ENCODE measurements at places on chromosomes 1 and 21.

DNA sequence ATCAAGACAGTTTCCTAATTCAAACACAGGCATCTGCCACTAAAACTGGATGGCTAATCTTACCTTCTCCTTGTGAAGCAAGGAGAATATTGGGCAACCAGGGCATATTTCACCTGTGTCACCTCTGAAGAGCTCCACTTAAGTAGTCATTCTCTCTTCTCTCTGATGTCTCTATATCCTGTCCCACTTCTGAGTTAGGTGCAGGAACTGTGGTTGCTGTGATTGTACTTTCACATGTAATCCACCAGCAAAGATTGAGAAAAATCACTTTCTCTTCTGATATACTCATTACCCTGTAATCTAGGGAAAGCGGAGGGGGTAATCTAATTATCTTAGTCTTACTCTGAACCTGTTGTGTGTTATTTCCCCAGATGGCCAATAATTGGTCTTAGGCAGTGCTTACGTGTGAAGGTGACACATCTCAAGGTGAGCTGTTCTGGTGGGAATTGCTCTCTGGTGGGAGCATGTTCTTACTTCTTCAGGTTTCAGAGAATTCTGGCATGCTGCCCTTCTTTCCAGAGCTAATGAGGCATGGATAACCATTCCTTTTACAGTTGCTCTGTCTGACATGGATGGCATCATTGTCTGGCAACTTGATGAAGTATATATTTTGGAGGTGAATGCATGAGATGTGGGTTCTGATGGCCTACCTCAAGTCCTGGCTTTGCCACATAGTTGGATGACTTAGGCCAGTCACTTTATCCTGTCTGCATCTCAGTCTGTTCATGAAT is 12.0 kb downstream of the XCL2 start:
- DNase-seq, result no peak

- no peak for DNase-seq
Measured at GRCh38 chr1:217244971-217245370, 385.9 kb downstream of the GPATCH2 start.

DNA sequence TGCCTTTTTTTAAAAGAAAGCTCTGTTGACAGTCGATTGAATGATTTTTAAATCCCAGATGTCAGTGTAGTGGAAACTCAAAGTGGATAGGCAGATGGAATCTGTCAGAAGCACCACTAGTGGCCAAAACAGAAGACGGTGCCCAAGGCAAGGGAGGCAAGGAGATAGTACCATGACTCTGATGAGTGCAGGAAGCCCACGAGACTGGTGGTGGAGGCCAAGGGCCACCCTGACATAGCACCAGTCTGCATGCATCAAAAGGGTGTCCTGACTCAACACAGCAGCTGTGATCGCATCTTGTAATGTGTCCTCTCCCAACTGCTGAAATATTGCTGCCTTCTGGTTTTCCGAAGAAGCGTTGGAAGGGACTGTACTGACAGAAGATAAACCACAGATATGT is 124.1 kb upstream of the PAPPA2 start:
- no peak for DNase-seq

DNA sequence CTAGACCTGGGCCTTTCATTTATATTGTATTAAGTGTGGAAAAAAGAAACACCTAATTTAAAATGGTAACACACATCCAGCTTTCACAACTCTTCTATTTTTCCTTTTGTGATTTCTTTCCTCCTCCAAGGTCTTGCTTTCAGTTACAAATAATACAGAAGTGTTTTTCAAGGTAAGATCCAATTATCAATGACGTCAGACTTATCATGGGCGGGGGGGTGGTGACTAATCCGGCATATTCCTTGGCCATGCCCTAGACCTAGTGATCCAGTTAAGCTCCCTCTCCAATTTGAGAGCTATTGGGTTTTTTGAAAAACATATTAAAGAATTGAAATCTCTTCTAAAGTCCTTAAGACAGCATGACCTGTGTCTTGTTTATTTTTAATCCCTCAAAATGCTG is 669.9 kb upstream of the NR5A2 start:
- DNase-seq, result no peak

DNA sequence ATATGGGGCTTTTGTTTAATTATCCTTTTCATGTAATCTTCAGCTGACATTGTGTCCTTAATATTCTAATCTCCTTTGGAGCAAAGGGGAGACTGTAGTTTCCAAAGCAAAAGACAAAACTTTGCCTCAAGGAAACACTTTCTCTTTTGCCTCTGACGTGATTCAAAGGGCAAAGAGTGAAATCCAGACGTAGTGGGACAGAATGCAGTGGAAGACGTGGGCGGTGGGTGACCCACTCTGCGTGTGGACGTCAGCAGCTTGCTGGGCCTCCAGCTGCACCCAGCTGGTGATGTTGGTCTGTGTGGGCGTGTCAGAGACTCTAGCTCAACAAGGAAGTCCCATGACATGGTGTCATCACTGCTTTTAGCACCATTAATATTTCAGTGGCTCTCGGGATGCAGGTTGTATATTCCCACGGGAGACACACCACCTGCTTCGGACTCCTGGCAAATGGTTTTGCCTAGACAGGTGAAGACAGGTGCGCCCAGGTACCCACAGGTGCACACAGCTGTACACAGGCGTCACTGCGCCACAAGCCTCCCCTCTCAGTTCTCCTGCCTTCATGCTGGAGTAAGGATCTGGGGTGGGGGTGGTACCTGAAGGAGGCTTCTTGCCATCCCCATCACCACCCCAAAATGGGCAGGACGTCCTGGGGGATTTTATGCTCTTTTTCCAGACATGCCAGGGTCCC is 292.1 kb upstream of the VAMP3 start:
- no peak for DNase-seq

DNA sequence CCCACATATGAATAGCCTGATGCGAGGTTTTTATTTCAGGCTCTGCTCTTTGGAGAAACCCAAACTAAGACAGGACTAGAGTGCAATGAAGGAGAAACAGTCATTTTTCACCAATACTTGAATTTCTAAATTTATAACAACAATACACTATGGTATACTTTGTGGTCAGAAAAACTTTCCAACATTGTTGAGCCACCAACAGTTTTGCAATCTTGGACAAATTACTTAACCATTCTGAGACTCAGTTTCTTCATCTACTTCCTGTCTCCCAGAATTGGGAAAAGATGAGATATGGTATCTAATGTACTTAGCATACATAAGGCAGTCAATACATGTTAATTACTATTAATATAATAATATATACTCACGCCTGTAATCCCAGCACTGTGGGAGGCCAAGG is 519.8 kb upstream of the PLXNA2 start:
- DNase-seq, result no peak

DNA sequence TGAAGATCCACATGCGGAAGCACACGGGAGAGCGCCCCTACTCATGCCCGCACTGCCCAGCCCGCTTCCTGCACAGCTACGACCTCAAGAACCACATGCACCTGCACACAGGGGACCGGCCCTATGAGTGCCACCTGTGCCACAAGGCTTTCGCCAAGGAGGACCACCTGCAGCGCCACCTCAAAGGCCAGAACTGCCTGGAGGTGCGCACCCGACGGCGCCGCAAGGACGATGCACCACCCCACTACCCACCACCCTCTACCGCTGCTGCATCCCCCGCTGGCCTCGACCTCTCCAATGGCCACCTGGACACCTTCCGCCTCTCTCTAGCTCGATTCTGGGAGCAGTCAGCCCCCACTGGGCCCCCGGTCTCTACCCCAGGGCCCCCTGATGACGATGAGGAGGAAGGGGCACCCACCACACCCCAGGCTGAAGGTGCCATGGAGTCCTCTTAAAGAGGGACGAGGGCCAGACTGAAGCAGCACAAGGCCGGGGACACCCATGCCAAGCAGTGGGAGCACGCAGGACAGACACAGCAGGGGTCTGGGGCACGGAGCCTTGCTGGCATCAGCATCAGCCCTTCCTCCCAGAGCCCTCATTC is 13.7 kb downstream of the ZBTB7B start:
- DNase-seq, result no peak

DNA sequence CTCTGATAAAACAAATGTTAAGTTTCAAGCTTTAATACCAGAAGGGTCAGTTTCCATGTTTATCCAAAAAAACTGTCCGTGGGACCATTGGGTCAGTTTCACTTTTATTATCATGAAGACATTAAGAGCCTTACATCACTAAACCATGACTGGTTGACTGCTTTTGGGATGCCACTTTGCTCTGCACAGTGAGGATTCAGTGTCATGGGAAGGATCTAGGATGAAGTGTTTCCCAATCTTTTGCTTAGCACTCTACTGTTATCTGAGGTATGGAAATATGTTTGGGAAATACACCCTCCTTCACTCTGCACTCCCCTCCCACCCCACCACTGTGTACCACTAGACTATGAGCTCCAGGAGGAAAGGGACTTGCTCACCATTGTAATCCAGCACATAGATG is 16.3 kb downstream of the RPS6KC1 start:
- no peak for DNase-seq

DNA sequence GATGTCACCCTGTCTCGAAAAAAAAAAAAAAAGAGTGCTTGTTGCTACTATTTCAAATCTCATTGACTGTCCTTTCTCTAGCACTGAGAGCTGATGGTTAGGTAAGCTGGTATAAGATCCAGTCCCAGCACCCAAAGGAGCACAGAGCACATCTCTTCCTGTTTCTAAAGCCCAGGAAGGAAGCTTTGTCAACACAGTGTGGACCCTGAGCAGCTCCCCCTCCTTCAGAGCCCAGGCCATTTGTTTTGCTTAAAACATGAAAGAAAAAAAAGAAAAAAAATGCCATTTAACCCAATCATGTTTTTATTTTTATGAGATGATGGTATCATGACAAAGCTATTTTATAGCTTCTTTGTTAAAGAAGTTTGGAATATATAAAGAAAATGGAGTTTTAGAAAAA is 184.1 kb upstream of the DUSP10 start:
- no peak for DNase-seq

DNA sequence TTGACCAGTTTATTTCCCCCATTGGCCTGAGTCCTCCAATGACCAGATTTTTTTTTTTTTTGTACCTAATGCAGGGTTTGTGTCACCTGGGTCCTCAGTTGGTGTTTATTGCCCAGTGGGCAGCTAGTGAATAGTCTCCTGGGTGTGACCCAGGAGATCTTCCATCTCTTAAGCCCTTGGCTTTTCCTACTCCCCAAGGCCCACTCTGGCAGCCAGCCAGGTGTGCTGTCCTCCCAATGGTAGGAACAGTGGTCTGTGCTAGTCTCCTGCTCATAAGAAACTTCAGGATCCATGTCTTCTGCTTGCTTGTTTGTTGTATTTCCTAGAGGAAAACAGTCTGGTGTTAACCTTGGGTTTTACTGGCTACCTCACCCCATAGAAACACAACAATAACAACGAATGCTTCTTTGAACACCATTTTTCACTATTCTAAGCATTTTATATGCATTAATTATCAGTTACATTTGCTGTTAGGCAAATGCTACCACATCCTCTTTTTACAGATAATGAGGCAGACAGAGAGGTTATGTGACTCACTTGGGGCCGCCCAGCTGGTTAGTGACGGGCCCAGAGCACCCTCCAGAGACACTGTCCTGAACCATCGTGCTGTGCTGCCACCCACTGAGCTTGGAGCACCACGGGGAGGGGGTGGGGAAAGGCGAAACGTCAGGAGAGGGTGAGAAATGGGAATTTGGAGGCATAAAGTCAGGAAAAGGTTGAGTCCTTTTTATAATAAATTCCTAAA is 107.5 kb downstream of the HIVEP3 start:
- DNase-seq, result no peak

- no peak for DNase-seq
Measured at GRCh38 chr1:156527584-156527983, 27.0 kb upstream of the MEF2D start.

GRCh38 chr1:89405275-89405929 is 41.5 kb downstream of the GBP6 start:
- DNase-seq, result no peak

DNA sequence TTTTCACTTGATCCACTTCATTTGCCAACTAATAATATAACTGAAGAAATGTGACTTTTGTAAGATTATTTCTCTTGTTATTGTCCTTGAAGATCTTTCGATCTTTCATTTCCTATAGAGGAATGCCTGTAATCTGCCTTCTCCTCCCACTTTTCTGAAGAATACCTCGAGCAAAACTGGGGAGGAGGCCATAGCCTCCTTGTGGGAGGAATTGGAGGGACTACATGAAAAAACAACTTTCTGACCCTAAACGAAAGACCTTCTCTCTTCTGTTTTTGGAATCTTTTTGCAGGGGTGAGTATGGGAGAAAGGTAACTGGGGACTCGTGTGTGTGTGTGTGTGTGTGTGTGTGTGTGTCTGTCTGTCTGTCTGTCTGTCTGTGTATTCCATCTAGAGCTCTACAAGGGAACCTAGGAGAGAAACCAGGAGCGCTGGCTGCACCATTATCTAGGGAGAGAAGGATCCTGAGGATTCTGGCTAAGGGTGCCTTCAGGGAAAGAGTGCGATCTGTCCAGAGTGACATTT is 32.4 kb upstream of the MAB21L3 start:
- DNase-seq, result no peak

DNA sequence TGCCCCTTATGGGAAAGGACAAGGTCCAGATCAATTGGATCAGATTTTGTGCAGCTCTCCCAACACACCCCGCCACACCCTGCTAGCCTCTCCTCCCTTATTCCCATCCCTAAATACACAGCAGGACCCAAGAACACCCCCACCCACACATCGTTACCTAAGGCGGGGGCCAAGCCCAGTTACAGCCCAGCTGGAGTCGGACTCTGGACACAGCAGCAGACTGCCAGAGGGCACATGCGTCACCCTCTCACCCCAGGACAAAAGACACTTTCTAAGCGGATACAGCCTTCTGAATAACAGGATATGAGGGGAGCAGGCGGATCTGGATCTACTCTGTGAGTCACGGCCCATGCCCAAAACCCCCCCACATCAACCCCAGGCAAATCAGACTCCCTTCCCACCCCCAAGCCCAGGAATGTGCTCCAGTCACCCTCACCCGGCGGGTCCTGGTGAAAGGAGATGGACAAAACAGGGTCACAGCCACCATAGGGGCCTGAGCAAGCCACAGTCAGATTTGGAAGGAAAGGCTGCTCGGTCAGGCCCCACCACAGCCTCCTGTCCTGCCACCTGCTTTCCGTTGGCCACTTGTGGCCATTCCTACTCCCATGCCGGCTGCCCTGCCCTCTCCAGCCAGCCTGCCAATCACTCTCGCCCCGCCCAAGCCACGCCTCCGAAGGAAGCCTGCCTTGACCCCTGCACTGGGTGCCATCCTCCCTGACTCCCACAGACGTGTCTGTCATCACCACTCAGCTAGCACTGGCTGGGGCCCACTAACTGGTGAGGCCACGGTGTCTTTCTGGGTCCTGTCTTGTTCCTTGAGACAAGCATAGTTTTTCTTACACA is 4.0 kb downstream of the S100A16 start:
- DNase-seq, result peak; percentile 98

- DNase-seq, result peak; percentile 62
Measured at GRCh38 chr1:58727364-58727763, 27.5 kb upstream of the MYSM1 start.

DNA sequence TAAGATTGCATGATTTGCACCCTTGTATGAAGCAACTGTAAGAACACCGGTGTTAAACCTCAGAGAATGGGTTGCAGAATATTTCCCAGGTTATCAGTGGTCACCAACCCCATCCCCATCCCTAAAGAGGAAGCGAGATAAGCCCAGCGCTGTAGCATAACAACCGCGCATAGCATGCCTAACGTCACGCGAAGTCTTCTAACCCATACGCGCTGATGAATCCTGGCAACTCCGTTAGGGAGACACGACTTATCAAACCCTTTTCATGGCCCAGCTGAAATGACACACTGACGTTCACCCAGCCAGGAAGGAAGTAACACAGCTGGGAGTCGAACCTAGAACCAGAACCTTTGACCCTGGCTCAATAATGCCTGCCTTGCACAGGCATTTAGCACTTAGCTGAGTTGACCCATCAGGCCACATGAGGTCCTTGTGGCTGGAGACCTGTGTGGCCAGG is 24.2 kb downstream of the TMEM51 start:
- peak; percentile 82 for DNase-seq

GRCh38 chr21:25848309-25848708 is 113.5 kb downstream of the GABPA start:
- no peak for DNase-seq
